A549 treated with dexamethasone at 1 μM for 4 hours (cell line): ENCODE measurements at places on chromosomes 7 and 10. TPM values are rescaled to one million over a fixed set of nuclear protein-coding genes. Genes with fewer than 3 reads are reported as not detected.

TCAF2 gene
- 1.4 to 2.1 TPM (median 1.5 TPM) in 5 replicates for total RNA-seq

KLLN gene
- 0.45 to 0.68 TPM (median 0.60 TPM) in 5 replicates for total RNA-seq

LGI1 gene
- not detected in 5 replicates for total RNA-seq

ANKRD1 gene
- 35.0 to 54.9 TPM (median 47.3 TPM) in 5 replicates for total RNA-seq

NKX2-3 gene
- total RNA-seq: 0.05 TPM in 2 of 5 replicates, not detected in the others

RNF148 gene
- not detected in 5 replicates for total RNA-seq

CDHR3 gene
- 3.5 to 4.3 TPM (median 3.8 TPM) in 5 replicates for total RNA-seq

ITGA8 gene
- total RNA-seq: 0.01 TPM in 1 of 5 replicates, not detected in the others
